Hepatocyte (in vitro differentiated cells): ENCODE measurements at places on chromosomes 3 and 15.

DNA sequence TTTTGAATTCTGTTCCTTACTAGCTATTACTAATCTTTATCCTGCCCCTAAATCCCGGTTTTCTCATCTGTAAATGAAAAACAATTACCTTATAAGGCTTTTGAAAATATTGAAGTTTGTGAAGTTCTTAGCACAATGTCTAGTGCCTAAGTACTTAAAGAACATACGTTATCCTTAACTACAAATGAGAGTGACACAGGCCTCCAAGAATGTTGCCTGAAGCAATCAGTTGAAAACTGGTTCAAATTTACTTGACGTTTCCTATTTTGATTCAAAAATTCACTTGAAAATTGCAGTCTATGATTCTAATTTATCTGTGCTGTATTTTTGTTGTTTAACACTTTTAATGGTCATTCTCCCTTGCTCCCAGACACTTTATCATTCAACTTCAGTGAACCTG lies 3.2 kb downstream of the SENP7 start:
- DNase-seq = no peak

DNA sequence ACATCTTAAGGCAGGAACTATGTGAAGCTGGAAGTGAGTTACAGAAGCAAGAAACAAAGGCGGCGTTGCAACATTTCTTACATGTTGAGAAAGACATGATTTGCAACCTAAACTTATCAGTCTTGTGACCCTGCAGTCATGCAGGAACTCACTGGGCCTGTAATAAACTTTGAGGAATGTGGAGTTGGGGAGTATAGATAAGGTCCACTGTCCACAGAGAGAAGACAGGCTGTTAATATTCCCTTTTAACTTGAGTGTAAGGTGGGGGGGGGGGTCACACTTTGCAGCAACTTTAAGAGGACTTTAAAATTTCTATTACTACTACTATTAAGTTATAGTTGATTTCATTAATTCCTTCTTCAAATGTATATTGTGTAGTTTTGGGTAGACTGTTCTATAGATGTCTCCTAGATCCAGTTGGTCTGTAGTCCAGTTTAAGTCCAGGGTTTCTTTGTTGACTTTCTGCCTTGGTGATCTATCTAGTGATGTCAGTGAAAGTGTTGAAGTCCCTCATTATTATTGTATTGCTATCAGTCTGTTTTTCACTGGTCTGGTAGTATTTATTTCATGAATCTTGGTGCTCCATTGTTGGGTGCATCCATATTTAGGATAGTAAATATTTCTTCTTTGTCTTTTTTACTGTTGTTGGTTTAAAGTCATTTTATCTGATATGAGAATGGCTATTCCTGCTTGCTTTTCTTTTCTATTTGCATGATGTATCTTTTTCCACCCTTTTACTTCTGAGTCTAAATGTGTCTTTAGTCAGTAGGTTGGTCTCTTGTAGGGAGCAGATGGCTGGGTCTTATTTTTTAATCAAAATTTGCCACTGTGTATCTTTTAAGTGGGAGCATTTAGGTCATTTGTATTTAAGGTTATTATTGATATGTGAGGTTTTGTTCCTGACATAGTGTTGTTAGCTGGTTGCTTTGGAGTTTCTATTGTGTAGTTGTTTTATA lies 15.6 kb upstream of the FAM98B start:
- DNase-seq = peak; percentile 56

DNA sequence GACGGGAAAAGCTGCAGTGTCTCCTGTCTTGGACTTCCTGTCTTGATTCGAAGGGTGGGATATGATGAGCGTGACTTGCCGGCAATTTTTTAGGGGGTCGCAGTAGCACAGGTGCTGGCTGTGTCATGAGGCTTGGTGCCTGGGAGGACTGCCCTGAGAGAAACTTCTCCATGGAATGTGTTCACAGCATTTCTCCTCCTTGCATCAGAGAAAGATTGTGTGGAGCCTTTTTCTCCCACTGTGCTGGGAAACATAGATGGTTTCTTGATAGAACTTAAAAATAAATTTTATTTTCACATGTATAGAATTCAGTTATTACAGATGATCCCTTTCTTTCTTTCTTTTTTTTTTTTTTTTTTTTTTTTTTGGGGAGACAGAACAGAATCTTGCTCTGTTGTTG lies 121.4 kb downstream of the KLHL25 start:
- no peak for DNase-seq

- DNase-seq = peak; percentile 8
Measured at GRCh38 chr15:31397851-31398661, 71.4 kb downstream of the KLF13 start.

DNA sequence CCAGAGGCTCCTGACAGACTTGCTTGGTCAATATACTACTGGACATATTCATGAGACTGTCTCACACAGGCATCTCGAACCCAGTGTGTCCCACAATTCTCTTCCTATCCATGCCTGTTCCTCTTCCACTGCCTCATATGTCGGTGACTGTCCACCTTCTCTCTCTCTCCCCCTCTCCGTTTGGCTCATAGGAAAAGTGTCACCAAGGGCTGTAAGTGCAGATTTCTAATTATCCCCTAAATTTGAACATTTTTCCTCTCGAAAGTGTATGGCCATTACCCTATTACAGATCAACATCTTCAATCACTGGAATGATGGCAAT lies 22.5 kb upstream of the MUC20 start:
- no peak for DNase-seq

- DNase-seq = no peak
Measured at GRCh38 chr3:73236867-73237266, 175.4 kb downstream of the EBLN2 start.

DNA sequence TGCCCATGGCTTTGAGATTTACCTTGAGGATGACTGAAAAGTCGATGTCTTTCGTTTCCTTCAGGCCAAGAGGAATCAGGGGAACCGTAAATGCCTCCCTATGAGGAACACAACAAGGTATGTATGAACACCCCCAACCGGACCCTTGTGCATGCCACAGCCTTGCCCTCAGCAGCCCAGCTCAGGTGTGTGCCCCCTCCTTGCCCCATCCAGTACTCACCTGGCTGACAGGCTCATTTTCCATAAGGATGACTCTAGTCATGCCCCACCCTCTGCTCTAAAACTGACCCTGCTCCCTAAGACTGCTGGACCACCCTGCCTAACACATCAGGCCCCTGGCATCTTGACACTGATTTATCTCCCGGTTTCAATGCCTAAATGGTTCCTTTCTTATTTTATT lies 270.0 kb downstream of the GOLGA6L6 start:
- DNase-seq = no peak

GRCh38 chr15:38878026-38878425 lies 313.4 kb upstream of the RASGRP1 start:
- no peak for DNase-seq

DNA sequence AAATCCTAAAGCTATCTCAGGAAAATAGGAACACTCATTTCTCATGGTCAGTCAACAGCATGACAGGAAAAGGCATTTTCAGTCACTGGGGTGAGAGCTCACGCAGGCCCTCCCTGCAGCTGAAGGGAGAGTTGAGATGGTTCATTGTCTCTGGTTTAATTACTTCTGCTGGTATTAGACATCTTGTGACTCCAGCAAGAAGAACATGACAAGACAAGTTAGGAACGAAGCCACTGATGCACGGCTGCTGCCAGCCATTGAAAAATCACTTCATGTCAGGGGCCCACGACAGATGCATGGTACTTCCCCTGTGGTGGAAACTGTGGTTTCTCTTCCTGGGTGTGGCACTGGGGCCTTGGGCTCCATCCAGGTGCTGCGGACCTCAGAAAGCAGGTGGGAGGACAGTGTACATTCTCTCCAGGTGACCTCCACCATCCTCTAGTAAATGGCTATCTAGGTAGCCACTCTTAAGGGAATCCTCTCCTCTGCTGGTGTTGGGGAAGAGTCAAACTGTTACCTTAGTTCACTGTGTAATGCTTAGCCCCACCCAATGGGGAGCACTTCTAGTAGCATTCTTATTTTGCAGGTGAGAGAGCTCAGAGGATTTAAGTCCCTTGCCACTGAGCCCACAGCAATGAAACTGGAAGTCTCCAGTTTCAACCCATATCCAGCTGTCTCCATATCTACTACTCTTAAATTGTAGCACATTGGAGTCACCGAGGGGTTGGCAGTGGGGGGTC lies 274.2 kb downstream of the LRTM1 start:
- no peak for DNase-seq

DNA sequence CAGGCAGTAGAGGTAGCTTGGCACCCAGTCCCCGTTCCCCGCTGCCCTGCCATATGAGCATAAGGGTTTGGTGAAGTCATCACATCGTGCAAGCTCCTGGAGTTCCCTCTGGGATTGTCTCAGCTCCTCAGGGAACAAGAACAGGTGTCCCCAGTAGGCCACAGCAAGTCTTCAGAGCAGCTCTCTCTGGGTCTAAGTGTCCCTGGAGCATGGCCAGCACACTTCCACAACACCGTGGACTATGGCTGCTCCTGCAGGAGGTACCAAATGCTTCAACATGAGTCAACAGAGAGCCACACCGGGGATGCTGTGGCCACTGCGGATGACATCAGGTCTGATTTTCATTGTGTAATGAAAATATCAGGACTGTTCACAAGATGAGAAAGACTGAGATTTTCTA lies 23.1 kb downstream of the ABHD6 start:
- no peak for DNase-seq

GRCh38 chr3:15982667-15983196 lies 185.0 kb upstream of the ANKRD28 start:
- no peak for DNase-seq

GRCh38 chr15:79846539-79846938 lies 50.3 kb downstream of the MTHFS start:
- no peak for DNase-seq
